ENCODE measurements at places on chromosomes 1 and 21. TPM values are rescaled to one million over a fixed set of nuclear protein-coding genes. Genes with fewer than 3 reads are reported as not detected.
A peak's percentile ranks its signal among the peaks of the same experiment; 100 is the strongest.

CSMD2 gene
- total RNA-seq = not detected

DNA sequence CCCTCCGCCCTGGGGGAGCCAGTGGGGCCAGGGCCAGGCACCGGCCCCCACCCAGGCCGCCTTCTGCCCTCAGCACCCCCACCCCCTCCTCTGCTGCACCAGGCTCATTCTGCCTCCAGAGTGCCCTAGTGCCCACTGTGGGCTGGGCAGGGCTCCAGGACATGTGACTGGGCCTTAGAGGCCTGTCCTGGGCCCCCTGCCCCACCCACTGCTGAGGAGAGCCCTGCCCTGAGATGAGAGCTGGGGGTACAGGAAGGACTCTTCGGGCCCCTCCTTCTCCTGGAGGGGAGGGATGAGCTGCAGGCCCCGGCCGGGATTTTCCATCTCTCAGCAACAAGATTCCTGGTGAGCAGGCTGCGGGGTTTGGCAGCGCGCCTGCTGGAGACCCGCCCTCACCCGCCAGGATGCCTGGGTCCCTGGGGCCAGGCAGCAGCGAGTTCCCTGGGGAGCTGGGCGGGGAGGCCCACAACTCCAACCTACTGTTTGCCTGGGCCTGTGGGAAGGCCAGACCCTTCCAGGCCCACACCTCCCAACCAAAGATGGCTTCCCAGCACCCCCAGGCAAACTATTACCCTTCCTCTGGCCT is 14.0 kb downstream of the AHDC1 start:
- no peak for DNase-seq
- no peak overlapping the region for H3K4me3 ChIP-seq
- no peaks in the 10 kb centered on the region for H3K27me3 ChIP-seq
- H3K36me3 ChIP-seq = no peaks in the 10 kb centered on the region
- H3K27ac ChIP-seq = no peak overlapping the region

DNA sequence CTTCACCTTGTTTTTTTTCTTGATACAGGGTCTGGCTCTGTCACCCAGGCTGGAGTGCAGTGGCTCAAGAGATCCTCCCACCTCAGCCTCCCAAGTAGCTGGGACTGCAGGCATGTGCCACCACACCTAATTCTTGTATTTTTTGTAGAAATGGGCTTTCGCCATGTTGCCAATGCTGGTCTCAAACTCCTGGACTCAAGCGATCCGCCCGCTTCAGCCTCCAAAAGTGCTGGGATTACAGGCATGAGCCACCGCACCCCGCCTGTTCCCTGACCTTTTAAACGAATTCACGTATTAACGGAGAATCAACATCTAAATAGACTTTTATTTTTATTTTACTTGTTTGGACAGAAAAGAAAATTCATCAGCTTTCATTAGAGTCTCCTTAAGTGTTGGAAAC is 104.8 kb downstream of the PGBD5 start:
- no peak overlapping the region for H3K4me3 ChIP-seq
- no peak for DNase-seq
- no peaks in the 10 kb centered on the region for H3K27me3 ChIP-seq
- no peak overlapping the region for H3K27ac ChIP-seq

- no peaks in the 10 kb centered on the region for H3K27me3 ChIP-seq
- H3K4me1 ChIP-seq = peaks cover 14% of the 10 kb centered on the region
- peaks cover 9% of the 10 kb centered on the region for H3K36me3 ChIP-seq
- no peak overlapping the region for H3K4me3 ChIP-seq
- no peak overlapping the region for H3K27ac ChIP-seq
These were observed 7.2 kb upstream of the NHLH1 start for GRCh38 chr1:160359559-160360226.

- no peak for DNase-seq
- no peak overlapping the region for H3K27ac ChIP-seq
- no peaks in the 10 kb centered on the region for H3K36me3 ChIP-seq
- no peaks in the 10 kb centered on the region for H3K4me1 ChIP-seq
These were observed 126.9 kb upstream of the TMPRSS2 start for GRCh38 chr21:41634858-41635257.

DNA sequence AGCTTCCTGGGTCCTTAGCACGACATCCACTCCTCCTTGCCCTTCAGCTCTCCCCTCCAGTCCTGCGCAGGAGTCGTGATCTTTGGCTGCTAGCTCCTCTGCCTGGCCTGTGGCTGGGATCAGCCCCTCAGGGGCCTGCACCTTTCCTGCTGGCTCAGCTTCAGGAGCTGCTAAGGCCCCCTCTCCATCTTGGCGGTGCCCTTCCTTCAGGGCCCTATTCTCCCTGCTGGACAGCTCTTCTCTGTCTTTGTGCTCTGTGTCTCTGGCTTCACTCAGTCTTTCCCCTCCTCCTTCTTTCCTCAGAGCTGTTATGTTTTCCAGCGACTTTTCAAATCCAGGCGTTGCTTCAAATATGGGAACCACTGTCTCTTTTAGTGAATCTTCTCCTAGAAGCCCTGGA is 59.5 kb upstream of the LRRC53 start:
- no peaks in the 10 kb centered on the region for H3K36me3 ChIP-seq
- no peak for DNase-seq
- no peak overlapping the region for H3K27ac ChIP-seq
- no peaks in the 10 kb centered on the region for H3K27me3 ChIP-seq
- no peaks in the 10 kb centered on the region for H3K4me1 ChIP-seq

DNA sequence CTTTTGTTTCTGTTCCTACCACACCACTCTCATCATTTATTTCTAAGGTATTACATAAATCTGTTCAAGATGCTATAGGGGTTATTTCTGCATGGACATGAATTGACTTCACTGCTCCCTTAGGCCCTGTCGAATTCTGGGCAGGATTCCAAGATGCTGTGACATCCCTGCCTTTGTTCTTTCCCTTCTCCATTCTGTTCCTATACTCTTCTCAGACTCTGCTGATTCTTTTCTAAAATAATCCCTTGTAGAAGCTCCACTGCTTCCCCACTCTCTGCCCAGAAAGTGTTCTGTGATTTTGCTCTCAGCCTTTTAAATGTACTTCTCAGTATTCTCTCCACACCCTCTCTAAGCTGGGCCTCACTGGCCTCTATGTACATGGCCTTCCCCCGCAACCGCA is 99.2 kb downstream of the PHTF1 start:
- no peak overlapping the region for H3K27ac ChIP-seq
- H3K27me3 ChIP-seq = no peaks in the 10 kb centered on the region
- no peak overlapping the region for H3K4me3 ChIP-seq
- no peaks in the 10 kb centered on the region for H3K4me1 ChIP-seq
- no peak for DNase-seq
- H3K36me3 ChIP-seq = no peaks in the 10 kb centered on the region

ATP1A4 gene
- not detected for total RNA-seq

HPDL gene
- total RNA-seq = 5.9 TPM

RHOU gene
- total RNA-seq = 0.70 TPM

- H3K4me1 ChIP-seq = peaks cover 2% of the 10 kb centered on the region
- no peaks in the 10 kb centered on the region for H3K36me3 ChIP-seq
- peaks cover 9% of the 10 kb centered on the region for H3K27me3 ChIP-seq
- H3K27ac ChIP-seq = no peak overlapping the region
These were observed 210.4 kb upstream of the VAMP3 start for GRCh38 chr1:7560601-7561181.

VASH2 gene
- total RNA-seq = 0.62 TPM

GRCh38 chr1:244050835-244051444 is at the start of gene ZBTB18:
Gene ZBTB18 (plus strand): TSS chr1:244051283. CDS start chr1:244051432, 149 bp downstream.
- peaks cover 15% of the 10 kb centered on the region for H3K4me1 ChIP-seq
- no peak for DNase-seq
- peak within 1 kb of the TSS; percentile 96 for H3K4me3 ChIP-seq
- no peaks in the 10 kb centered on the region for H3K27me3 ChIP-seq
- H3K27ac ChIP-seq = peak within 1 kb of the TSS; percentile 1
- peaks cover 2% of the 10 kb centered on the region for H3K36me3 ChIP-seq

MEX3A gene
- 0.97 TPM for total RNA-seq

DNA sequence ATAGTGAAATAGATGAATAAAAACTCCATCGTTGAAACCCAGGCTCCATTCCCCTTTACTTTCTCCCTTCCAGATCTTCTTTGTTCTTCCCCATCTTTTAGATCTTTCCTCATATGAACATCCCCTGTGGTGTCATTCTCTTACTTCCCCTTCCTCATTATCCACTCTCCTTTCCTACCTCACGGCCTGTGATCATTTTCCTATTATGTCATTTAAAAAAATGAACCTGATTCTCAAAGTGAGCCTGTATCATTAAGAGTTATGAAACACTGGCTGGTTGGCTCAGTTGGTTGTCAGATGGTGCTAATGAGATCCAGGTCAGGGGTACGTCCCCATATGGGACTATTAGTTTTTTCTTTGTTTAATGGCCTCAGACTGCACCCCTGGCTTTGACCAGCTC is 38.3 kb downstream of the TCEANC2 start:
- no peak overlapping the region for H3K27ac ChIP-seq
- peaks cover 4% of the 10 kb centered on the region for H3K36me3 ChIP-seq
- H3K4me3 ChIP-seq = no peak overlapping the region
- DNase-seq = no peak
- no peaks in the 10 kb centered on the region for H3K4me1 ChIP-seq

DNA sequence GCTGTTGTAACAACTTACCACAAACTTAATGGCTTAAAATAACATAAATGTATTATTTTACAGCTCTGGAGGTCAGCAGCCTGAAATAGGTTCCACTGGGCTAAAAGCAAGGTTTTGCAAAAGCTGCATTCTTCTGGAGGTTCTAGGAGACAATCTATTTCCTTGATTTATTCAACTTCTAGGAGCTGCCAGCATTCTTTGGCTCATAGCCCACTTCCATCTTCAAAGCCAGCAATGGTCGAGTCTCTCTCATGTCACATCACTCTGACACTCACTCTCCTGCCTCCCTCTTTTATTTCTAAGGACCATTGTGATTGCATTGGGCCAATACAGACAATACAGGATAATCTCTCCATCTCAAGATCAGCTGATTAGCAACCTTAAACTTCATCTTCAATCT is 15.1 kb upstream of the FOXJ3 start:
- no peak for DNase-seq
- no peaks in the 10 kb centered on the region for H3K36me3 ChIP-seq
- no peak overlapping the region for H3K4me3 ChIP-seq
- H3K27me3 ChIP-seq = peaks cover 24% of the 10 kb centered on the region
- H3K4me1 ChIP-seq = no peaks in the 10 kb centered on the region

- peaks cover 11% of the 10 kb centered on the region for H3K27me3 ChIP-seq
- no peak for DNase-seq
- no peak overlapping the region for H3K4me3 ChIP-seq
- peaks cover 3% of the 10 kb centered on the region for H3K4me1 ChIP-seq
These were observed 20.7 kb downstream of the CD34 start for GRCh38 chr1:207890136-207890738.

WLS gene
- not detected for total RNA-seq

GRCh38 chr1:194959795-194960194 is 1648.4 kb downstream of the KCNT2 start:
- no peaks in the 10 kb centered on the region for H3K27me3 ChIP-seq
- no peak overlapping the region for H3K27ac ChIP-seq
- no peaks in the 10 kb centered on the region for H3K36me3 ChIP-seq
- DNase-seq = no peak
- no peaks in the 10 kb centered on the region for H3K4me1 ChIP-seq
- no peak overlapping the region for H3K4me3 ChIP-seq

GBP5 gene
- total RNA-seq = 135 TPM

DNA sequence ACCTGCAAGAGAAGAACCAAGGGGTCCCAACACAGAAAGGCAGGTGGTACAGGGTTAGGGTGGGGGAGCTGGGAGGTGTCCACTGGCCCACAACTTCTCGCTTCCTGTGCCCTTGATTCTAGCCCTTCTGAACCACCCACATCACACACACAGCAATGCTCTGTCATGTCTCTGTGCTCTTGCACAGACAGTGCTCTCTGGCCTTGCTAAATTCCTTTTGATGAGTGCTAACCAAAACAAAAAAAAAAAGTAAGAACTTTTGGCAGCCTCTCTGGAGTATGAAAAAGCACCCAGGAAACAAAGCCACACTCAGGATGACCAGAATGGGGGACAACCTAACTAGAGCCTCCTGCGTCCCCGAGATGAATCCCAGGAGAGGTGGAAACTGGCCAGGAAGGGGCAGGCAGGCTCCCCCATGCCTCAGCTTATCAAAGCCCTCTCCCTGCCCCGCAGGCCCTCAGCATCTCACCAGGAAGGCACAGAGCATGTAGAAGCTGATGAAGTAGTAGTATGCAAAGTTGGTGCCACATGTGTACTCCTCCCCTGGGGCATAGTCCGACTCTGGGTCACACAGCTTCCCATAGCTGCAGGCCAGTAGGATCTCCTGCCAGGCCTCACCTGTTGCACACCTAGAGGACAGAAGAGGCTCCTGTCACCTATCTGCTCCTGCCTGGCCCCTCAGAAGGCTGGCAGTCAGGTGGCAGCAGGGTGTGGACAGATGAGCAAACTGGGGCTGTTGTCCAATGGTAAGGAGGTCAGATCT is 27.2 kb upstream of the KIF21B start:
- peaks cover 5% of the 10 kb centered on the region for H3K27me3 ChIP-seq
- H3K4me1 ChIP-seq = peaks cover 5% of the 10 kb centered on the region
- H3K36me3 ChIP-seq = no peaks in the 10 kb centered on the region
- H3K4me3 ChIP-seq = no peak overlapping the region
- H3K27ac ChIP-seq = no peak overlapping the region

IQGAP3 gene
- total RNA-seq = 22.5 TPM

GRCh38 chr1:152961226-152961891 is 9.1 kb upstream of the SPRR4 start:
- no peaks in the 10 kb centered on the region for H3K4me1 ChIP-seq
- no peaks in the 10 kb centered on the region for H3K27me3 ChIP-seq
- DNase-seq = no peak
- no peak overlapping the region for H3K4me3 ChIP-seq
